ENCODE measurements at places on chromosomes 2 and 18.

DNA sequence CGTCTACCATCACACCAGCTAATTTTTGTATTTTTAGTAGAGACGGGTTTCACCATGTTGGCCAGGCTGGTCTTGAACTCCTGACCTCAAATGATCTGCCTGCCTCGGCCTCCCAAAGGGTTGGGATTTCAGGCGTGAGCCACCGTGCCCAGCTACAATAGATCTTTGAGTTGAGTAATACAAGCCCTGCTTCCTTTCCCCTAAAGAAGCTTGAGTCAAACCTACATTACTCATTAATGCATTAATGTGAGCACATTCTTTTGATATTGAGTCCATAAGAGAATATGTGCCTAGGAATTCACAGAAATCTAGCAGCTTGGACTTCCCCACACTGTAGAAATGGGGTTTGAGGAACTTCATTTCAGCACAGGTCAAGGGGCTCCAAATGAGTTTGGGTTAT is 39.6 kb downstream of the PSMG2 start:
- no peak for DNase-seq

DNA sequence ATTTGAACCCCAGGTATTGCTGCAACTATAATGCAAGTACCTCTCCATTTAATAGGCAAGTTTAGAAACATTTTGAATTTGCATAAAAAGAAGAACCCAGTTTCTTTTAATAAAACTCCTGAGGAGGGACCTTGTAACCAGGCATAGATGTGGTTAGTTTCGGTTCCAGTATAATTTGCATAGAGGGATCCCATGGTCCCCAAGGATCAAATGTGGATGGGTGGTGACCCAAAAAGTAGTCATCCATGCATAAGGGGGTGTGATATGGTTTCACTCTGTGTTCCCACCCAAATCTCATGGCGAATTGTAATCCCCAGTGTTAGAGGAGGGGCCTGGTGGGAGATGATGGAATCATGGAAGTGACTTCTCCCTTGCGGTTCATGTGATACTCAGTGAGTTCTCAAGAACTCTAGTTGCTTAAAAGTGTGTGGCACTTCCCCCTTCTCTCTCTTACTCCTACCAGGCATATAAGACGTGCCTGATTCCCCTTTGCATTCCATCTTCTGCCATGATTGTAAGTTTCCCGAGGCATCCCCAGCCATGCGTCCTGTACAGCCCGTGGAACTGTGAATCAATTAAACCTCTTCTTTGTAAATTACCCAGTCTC is 40.2 kb upstream of the SKA1 start:
- DNase-seq, result no peak

DNA sequence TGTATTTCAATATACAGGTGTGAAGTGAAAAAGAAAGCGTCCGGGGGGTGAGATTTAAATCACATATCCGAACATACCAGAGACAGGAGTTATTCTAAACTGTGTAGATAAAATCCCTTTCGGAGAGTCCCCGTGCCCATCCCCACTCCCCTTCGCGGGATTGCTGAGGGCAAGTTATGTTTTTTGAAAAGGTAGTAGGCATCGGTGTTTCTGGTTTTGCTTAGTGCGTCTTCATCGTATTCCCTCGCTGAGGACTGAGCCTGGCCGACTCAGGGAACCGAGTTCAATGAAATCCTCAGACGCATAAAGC is 583.4 kb downstream of the ZEB2 start:
- no peak for DNase-seq

DNA sequence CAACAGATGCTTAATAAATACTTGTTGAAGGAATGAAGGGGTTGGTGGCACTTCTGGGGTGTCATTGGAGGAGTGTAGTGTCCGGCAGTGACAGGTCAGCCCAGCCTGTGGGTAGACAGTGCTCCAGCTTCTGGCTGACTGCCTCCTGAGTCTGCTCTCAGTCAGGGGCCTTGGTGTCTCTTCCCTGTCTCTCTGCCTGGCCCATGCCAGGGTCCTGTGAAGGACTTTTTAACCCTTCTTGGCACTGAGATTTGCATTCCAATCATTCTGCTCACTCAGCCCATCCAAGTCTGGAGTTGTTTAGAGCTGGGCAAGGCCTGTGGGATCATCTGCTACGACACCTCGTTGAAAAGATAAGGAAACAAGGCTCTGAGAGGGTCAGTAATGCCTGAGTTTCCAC is 1.4 kb upstream of the KCNK3 start:
- no peak for DNase-seq

DNA sequence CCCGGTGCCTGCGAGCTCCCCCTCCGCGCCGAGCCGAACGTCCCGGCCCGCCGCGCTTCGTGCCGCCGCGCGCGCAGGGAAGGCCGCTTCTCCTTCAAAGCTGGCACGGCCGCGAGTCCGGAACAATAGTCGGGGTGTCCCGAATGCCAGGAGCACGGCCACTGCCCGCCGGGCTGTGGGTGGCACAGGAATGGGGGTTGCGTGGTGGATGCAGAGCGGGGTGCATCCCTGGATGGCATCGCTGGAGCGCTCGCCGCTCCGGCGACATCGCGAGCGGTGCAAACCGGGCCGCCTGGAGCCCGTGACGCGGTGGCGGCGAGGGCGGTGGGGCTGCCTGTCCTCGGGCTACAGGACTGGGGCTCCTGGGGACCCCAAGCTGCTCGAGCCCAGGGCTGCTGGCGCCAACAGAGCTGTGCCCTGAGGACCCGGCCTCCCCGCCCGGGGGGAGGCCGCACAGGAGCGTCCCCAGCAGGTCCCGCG is 1.1 kb upstream of the SATB2 start:
- DNase-seq, result no peak

DNA sequence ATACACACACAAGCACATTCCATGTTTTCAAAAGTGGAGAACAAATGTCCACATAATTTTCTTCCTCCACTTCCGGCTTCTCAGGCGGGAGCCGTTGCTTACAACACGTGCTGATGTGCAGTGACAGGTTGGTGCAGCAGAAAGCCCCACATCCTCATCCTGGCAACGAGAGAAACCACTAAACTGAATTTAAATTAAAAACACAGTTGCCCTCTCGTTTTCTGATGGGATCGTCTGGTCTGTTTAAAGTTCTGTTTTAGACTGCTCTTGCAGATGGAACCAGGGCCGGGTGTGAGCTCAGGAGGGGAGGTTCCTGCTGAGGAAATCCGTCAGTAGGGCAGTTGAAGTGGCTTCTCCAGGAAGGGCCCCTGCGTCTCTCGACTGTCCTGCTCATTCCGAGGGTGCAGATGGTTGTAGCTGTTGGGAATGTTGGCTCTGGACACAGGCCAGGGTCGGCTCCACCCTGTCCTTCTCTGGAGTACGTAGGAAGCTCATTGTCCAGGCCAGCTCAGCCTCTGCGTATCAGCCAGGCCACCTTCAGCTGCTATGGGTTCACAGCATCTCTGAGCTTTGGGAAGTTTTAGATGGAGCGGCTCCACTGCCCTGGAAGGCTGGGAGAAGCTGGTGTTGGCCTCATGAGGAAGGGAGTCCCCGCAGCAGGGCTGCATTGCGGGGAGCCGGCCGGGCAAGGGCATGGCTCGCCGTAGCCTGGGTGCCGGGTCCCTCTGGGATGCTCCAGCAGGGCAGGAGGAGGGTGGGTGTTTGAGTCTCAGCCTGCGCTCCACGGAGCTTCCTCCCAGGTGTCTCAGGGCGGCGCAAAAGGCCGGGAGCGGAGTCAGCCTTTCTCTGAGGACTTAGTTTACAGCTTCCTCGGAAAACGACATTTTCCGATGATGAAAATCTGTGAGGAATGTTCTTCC is 58.3 kb downstream of the NFATC1 start:
- no peak for DNase-seq

GRCh38 chr2:133438026-133438425 is 130.2 kb downstream of the NCKAP5 start:
- DNase-seq, result no peak

DNA sequence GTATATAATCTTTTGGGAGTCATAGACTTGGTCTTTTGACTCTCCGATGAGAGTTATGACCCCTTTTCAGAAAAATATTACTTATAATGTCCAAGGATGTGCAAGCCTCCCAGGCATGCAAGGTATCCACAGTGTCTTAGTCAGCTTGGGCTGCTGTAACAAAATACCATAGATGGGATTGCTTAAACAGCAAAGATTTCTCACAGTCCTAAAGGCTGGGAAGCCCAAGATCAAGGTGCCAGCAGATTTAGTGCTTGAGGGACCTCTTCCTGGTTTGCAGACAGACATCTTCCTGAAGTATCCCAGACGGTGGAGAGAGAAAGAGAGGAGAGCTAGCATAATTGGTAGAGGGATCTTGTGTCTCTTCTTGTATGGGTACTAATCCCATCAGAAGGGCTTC is 35.6 kb upstream of the FBXO11 start:
- DNase-seq, result no peak

DNA sequence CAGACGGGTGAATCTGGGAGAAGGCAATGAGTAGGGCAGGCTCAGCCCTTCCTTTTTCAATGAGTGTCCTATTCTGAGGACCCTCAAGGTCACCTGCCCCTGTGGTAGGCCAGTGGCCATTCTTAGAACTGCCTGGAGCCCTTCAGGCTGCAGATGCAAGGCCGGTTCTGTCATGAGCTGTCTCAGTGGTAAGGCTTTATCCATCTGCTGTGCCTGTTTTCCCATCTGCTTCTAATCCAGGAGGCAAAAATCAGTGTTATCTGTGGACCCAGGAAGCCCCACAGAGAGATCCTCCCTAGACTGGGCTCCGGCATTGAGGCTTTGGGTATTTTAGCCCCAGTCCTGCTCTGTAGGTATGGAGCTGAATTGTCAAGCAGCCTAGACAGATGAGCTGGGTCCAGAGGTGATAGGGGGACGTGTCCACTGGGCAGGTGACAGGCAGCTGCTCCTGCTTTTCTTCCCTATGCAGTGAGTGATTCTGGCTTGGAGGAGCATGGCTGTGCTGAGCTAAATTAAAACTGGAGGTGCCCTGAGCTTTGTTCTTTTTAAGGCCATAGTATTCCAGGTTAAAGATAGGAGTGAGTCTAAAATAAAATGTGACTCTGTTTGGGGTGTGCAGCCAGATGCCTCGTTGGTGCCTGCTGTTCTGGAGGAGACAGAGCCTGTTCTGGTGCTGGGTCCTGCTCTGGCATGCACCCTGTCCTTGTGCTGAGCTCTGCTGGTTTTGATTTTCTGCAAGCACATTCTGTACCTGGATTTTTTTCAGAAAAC is 92.5 kb downstream of the FHOD3 start:
- DNase-seq, result no peak

GRCh38 chr2:175383286-175383685 is 201.8 kb upstream of the ATP5MC3 start:
- no peak for DNase-seq

- no peak for DNase-seq
Observed at GRCh38 chr2:180507028-180507427, 473.4 kb upstream of the UBE2E3 start.

DNA sequence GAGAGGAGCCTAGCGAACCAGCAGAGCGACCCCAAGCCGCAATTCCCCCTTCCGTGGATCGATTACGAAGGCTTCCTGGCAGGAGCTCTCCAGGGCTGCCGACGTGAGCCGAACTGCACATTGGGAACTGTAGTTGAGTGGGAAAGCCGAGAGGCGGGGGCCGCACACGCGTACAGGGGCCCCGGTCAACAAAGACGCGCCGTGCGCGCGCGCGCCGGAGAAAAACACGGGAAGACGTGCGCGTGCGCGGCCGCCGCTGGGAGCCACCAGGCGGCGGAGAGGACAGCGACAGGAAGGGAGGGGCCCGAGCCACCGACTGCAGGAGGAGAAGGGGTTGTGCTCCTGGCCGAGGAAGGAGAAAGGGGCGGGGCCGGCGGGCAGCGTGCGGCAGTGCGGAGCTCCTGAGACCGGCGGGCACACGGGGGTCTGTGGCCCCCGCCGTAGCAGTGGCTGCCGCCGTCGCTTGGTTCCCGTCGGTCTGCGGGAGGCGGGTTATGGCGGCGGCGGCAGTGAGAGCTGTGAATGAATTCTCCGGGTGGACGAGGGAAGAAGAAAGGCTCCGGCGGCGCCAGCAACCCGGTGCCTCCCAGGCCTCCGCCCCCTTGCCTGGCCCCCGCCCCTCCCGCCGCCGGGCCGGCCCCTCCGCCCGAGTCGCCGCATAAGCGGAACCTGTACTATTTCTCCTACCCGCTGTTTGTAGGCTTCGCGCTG is at the start of gene SPAST:
Gene SPAST, plus strand, starts transcription at position 247 of the 711 bp plus-strand sequence. Its CDS starts 276 bp downstream, at position 523.
- peak; percentile 99 for DNase-seq

- no peak for DNase-seq
Observed at GRCh38 chr2:240480834-240481623, 45.6 kb downstream of the GPC1 start.

DNA sequence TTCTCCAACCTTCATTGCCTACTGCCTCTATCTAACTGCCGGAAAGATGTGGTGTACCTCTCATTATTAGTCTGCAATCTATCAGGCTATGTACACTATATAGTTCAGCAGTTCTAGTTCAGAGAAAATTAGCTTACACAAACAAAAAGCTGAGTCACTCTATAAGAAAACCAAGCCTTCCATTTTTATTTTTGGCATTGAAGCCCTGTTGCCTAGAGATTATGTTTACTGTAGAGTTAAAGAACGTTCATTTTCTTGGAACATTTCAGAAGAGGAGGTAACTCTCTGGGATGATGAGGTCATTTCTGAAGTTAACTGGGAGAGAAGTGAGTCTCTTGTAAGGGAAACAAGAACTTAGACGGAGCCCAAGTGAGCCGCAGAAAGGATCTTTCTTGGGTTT is 133.5 kb downstream of the FAM124B start:
- no peak for DNase-seq

DNA sequence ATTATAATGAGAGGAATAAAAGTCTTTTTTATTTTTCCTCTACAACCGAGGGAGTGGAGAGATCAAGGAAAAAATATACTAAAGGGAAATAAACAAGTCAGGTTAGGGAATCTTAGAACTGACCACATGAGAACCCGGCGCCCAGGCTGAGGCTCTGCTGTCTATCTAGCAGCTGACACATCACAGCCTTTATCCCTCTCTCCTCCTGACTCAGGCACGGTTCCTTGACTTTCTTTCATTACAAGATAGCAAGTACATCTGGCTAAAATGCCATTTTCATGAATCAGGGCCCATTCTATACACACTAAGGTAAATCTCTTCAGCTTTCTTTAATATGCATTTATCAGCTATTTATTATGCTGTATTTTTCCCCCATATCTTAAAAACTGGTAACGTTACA is 296.0 kb downstream of the TMX3 start:
- no peak for DNase-seq

DNA sequence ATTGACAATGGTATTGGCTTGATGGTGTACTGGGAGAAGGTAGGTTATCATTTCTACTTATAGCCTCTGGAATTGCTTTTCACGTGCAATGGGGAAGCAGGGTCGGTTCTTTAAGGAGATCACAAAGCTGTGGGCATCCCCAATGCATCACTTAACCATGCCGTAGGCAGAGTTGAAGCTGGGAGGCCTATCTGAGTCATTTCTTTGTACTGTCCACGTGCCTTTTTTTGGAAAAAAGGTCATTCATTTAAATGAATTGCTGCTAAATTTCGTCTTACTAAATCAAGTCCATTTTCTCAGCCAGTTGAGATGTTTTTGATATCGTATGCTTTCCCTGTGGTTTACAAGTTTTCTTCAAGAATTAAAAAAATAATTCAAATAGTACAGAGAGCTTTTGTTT is 17.2 kb upstream of the GYPC start:
- DNase-seq, result no peak

Data from ascending aorta (tissue), 2 donors.